ENCODE measurements at places on chromosomes 2 and 18. TPM values are rescaled to one million over a fixed set of nuclear protein-coding genes. Genes with fewer than 3 reads are reported as not detected.

OSBPL6 gene
- 5.2 TPM for polyA plus RNA-seq

RNF152 gene
- 7.6 TPM for polyA plus RNA-seq

CABYR gene
- polyA plus RNA-seq = 8.4 TPM

SP5 gene
- 0.28 TPM for polyA plus RNA-seq

LYPD6B gene
- polyA plus RNA-seq = 35.2 TPM

DTNB gene
- polyA plus RNA-seq = 20.4 TPM

EVA1A gene
- polyA plus RNA-seq = 16.6 TPM

DNA sequence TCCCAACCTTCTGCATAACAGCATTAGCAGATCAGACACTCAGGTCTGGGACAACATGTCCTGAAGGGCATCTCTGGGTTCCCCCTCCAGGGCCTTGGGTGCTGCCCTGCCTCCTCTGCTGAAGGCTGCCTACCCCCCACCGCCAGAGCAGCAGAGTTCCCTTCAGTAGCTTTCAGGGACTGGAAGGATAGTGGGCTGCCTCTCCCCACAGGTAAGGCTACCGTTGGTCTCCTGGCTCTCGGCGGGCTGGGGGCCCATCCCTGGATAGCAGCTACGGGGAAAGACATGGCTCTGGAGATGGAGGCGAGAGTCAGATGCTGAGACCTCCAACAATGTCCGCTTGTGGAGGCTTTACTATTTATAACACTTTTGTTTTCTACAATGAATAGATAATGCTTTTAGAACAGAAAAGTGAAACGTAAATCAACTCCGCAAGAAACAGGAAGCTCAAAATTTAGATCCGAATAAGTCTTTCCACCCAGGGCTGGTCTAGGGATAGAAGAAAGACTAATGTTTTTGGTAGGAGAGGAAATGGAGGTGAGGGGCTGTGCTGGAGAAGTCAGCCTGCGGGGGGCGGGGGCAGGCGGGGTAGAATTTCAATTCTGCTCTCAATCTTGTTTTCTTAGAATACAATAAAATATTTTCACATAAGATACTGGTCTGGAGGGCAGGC is 58.4 kb downstream of the ARL4C start:
- no peak for DNase-seq

GRCh38 chr2:213285404-213285803 is 1.1 kb downstream of the SPAG16 start:
- no peak for DNase-seq

GRCh38 chr2:240060977-240061591 is 7.8 kb upstream of the OR6B3 start:
- DNase-seq = no peak

- DNase-seq = no peak
Observed at GRCh38 chr2:46379213-46380037, 82.2 kb downstream of the EPAS1 start.

GRCh38 chr18:77081390-77081778 is 51.2 kb downstream of the MBP start:
- DNase-seq = no peak

GRCh38 chr2:164430166-164430783 is 191.0 kb downstream of the GRB14 start:
- DNase-seq = no peak

DNA sequence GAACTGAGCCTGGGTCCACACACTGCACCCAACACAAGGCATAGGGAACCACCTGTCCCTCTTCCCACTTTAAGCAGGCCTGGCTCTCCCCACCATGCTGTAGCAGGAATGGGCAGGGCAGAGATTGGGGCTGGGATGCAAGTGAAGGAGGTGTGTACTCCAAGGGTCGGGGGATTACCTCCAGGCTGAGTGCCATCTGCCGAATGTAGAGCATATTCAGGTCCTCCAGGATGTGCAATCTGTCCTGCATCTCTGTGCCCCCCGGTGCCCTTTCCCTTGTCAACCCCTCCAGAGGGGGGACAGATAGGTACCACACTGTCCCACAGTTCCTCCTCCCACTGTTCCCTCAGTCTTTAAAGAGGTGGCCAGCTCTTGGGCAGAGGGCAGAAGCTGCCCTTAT is 2.4 kb downstream of the RTKN start:
- no peak for DNase-seq

- DNase-seq = no peak
Observed at GRCh38 chr2:142598846-142599245, 278.6 kb upstream of the KYNU start.

DNA sequence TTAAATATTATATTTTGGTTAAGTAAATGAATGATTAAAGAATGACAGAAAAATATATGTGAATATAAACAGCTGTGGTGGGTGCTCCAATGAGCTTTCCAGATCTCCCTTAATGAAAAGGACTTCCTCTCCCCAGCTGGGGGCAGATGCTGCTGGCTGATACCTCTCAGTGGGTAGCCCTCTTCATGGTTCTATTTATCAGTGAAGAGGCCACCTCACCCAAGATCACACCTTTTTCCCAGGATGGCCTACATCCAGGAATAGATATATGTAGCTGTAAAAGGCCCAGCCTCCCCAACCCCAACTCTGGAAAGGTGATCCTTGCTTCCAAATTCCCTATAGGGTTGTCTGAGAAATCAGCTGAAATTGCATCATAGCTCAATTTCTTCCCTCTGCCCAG is 135.2 kb upstream of the ACVR2A start:
- no peak for DNase-seq

GRCh38 chr18:78727057-78727739 is 252.4 kb upstream of the SALL3 start:
- no peak for DNase-seq

DNA sequence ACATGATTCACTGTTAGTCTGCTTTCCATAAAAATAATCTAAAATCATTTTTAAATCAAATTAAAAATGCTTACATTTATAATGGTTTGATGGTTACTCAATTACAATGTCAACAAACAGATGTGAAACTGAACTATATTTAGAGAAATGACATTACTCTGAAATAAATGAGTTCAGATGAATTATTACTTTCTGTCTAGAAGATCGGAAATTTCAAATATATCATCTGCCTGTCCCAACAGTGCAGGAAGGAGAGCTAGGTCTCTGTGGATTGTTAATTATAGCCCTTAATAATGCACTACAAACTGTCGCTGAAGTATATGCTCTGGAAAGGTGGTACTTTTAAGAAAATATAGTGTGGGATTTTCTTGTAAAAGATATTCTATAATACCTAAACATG is 109.8 kb downstream of the DSEL start:
- DNase-seq = no peak

All from right renal cortex interstitium (tissue), 3 donors.